ENCODE measurements at places on chromosomes 13 and 19.

DNA sequence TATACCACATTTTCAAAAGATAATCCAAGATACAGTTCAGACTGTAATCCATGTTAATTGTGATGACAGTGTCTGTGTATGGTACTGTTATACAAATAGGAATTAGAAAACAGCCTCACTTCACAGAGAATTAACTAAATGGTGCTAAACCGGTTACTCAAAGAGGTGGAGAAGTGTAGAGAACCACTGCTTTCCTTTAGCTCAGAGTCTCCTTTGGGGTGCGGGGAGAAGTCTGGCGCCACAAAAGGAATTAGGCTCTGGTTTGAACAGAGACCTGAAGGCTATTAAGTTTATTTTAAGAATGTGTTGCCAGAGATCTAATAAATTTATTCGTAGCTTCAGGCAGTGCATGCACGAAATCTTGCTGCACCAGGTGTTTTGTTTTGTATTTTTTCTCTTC is 65.8 kb downstream of the FREM2 start:
- DNase-seq, result no peak

DNA sequence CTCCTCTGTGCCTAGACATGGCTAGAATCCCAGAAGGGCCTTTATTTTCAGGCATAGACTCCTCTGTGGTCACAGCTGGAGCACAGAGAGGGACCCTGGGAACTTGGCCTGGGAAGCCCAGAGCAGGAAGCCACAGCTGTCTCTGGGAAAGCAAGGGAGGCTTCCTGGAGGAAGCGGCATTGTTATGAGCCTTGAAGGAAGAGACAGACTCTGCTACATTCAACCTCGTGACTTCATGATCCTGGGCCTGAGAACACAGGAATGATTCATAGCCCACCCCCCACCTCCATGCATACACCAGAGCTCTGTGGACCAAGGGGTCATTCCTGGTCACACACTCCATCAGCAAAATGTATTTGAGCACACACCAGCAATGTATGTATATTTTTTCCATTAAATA is 8.6 kb downstream of the RDH8 start:
- DNase-seq, result no peak

DNA sequence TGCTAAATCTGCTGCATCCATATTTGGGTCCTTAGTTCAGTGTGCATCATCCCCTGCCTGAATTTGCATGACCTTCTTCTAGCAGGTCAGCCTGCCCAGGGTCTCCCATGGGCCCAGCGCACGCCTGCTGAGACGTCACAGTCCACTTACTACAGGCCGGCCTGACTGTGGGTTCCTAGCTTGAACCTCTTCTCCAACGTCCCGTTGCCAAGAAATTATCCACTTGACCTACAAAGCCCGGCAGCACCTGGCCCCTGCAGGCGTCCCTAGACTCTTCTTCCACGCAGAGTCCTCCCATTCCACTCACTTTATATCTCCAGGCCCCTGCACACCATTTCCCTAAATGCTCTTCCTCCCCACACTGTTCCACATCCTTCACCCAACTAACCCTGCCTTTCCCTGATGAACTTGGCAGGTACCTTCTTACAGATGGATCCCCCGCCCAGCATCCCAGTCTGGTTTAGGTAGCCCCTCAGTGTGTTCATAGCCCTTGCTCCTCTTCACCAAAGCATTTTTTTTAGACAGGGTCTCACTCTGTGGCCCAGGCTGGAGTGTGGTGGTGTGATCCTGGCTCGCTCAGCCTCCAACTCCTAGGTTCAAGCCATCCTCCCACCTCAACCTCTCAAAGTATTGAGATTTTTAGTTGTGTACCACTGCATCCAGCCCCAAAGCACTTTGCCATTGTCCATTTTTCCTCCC is 155.0 kb upstream of the SOX1 start:
- DNase-seq, result no peak

GRCh38 chr19:48344892-48345291 is 18.8 kb downstream of the TMEM143 start:
- no peak for DNase-seq

DNA sequence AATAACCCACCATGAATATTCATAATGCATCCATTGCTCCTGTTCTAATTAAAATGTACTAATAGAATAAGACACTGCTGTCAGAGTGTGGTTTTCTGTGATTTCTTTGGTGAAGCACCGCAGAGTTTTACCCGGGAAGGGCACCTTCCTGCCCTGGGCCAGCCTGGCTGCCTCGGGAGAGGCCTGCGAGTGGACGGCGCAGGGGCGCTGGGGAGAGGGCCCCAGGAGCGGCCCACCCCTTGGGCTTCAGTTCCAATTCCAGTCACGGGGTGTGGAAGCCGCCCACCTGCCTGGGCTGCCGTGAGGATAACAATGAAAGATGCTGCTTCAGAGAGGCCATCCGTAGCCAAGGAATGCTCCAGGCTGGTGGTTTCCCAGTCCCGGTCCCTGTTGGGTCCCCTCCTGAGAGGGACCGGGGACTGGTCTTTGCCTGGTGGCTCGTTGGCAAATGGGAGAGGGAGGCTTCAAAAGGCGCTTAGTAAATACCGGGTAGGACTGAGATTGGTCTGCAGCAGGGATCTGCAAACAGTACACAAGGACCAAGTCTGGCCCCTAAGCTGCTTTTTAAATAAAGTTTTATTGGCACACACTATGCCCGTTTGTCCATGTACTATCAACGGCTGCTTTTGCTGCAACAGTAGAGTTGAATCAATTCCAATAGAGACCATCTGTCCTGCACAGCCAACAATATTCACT is 18.0 kb downstream of the TCF3 start:
- DNase-seq, result no peak

All from body of pancreas (tissue), 4 donors.